ENCODE measurements at places on chromosomes 5 and 9. TPM values are rescaled to one million over a fixed set of nuclear protein-coding genes. Genes with fewer than 3 reads are reported as not detected.

HSPA5 gene
- total RNA-seq, result 215 TPM

ARID3C gene
- total RNA-seq, result 1.1 TPM

CCDC107 gene
- 22.8 TPM for total RNA-seq

IL5 gene
- total RNA-seq, result not detected

OR1N2 gene
- not detected for total RNA-seq

DMRT3 gene
- total RNA-seq, result 1.8 TPM

TMEM141 gene
- 335 TPM for total RNA-seq

SECISBP2 gene
- 43.1 TPM for total RNA-seq

NELFB gene
- 82.1 TPM for total RNA-seq

BTNL8 gene
- 0.14 TPM for total RNA-seq

SLC36A3 gene
- 0.28 TPM for total RNA-seq

GABRA6 gene
- total RNA-seq, result not detected

SH2D3C gene
- total RNA-seq, result 5.5 TPM

ZDHHC12 gene
- 123 TPM for total RNA-seq

ADAMTSL2 gene
- 11.6 TPM for total RNA-seq

PHYHD1 gene
- 50.9 TPM for total RNA-seq

EQTN gene
- not detected for total RNA-seq

IL3 gene
- total RNA-seq, result not detected
